ENCODE measurements at places on chromosomes 3 and 15. TPM values are rescaled to one million over a fixed set of nuclear protein-coding genes. Genes with fewer than 3 reads are reported as not detected.

The CCR8 gene
- not detected for total RNA-seq

The MUC4 gene
- total RNA-seq = not detected

The KNG1 gene
- not detected for total RNA-seq

The FAM107A gene
- 19.7 TPM for total RNA-seq

The CCR3 gene
- total RNA-seq = not detected

The TMCO5A gene
- not detected for total RNA-seq

The SCG5 gene
- 134 TPM for total RNA-seq

The THAP10 gene
- 4.1 TPM for total RNA-seq

The HTR3E gene
- not detected for total RNA-seq

The RGMA gene
- 16.6 TPM for total RNA-seq

The DNAJC19 gene
- total RNA-seq = 54.8 TPM

The ONECUT1 gene
- not detected for total RNA-seq

The EPB42 gene
- total RNA-seq = 0.31 TPM

The ITGA11 gene
- total RNA-seq = 0.94 TPM

The FEZF2 gene
- total RNA-seq = 19.1 TPM

The GOLGA6D gene
- total RNA-seq = not detected

The ZKSCAN7 gene
- 47.3 TPM for total RNA-seq

The DOCK3 gene
- total RNA-seq = 60.7 TPM

The IL17RE gene
- 0.31 TPM for total RNA-seq

The ZSCAN2 gene
- 34.7 TPM for total RNA-seq

The KY gene
- 0.94 TPM for total RNA-seq

The MYL3 gene
- not detected for total RNA-seq

The SEMA5B gene
- 28.5 TPM for total RNA-seq

The GPR27 gene
- 27.9 TPM for total RNA-seq

The ACKR4 gene
- total RNA-seq = not detected

The CSPG5 gene
- total RNA-seq = 102 TPM

The NANOGP8 gene
- not detected for total RNA-seq

The ZPLD1 gene
- not detected for total RNA-seq

The ISL2 gene
- total RNA-seq = not detected

The PATL2 gene
- total RNA-seq = 3.4 TPM

The CCDC54 gene
- 1.6 TPM for total RNA-seq

The CELSR3 gene
- 67.9 TPM for total RNA-seq

The AHSG gene
- total RNA-seq = 0.63 TPM

The ZNF774 gene
- 11.6 TPM for total RNA-seq

The CIDEC gene
- not detected for total RNA-seq

The CAMKV gene
- total RNA-seq = 283 TPM

The FHIT gene
- 4.7 TPM for total RNA-seq

The CPNE9 gene
- total RNA-seq = 0.31 TPM

The IQSEC1 gene
- 32.9 TPM for total RNA-seq

The BNC1 gene
- total RNA-seq = not detected

The TM6SF1 gene
- total RNA-seq = 15.0 TPM

The ALPK3 gene
- 1.6 TPM for total RNA-seq

The SCG3 gene
- 52.9 TPM for total RNA-seq

The SLC22A13 gene
- total RNA-seq = 1.3 TPM

The AADACL2 gene
- not detected for total RNA-seq

The P3H2 gene
- total RNA-seq = 4.7 TPM

The SNRPN gene
- 254 TPM for total RNA-seq

Measured in parietal lobe (tissue), 2 donors.